ENCODE measurements at places on chromosomes 7 and 10.

GRCh38 chr7:2140216-2141020, 92.3 kb downstream of the MAD1L1 start:
- no peak for DNase-seq

GRCh38 chr7:143248761-143249354, 14.4 kb upstream of the GSTK1 start:
- DNase-seq, result no peak

GRCh38 chr7:51335057-51335456, 18.4 kb upstream of the COBL start:
- no peak for DNase-seq

DNA sequence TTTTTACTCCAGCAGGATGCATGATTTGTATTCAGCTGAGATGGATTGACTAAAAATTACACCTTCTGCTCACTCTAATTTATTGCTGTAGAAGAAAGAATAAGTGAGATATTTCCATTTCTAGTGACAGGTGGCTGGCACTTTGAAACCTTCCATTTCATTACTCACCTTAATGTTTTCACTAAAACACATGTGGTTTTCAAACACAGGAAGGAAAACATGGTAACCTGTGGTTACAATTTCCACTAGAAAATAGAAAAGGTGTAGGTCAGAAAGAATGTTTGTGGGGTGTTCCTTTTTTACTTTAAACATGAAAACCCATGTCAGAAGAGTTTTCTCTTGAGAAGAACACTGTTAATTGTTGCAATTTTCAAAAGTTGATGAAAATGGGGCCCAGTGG, 12.0 kb upstream of the PRKCQ start:
- DNase-seq, result no peak

DNA sequence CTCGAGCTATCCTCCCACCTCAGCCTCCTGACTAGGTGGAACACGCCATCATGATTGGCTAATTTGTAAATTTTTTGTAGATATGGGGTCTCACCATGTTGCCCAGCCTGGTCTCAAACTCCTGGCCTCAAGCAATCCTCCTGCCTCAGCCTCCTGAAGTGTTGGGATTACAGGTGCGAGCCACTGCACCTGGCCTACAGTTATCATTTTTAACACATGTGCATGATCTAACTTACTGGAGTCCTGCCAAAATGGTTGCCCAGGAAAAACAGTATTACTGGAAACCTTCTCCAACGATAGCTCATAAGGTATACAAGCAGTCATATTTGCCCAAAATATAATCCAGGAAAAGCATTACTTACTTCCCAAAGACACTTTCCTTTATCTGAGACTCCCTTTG, 20.2 kb downstream of the MRPL32 start:
- no peak for DNase-seq

DNA sequence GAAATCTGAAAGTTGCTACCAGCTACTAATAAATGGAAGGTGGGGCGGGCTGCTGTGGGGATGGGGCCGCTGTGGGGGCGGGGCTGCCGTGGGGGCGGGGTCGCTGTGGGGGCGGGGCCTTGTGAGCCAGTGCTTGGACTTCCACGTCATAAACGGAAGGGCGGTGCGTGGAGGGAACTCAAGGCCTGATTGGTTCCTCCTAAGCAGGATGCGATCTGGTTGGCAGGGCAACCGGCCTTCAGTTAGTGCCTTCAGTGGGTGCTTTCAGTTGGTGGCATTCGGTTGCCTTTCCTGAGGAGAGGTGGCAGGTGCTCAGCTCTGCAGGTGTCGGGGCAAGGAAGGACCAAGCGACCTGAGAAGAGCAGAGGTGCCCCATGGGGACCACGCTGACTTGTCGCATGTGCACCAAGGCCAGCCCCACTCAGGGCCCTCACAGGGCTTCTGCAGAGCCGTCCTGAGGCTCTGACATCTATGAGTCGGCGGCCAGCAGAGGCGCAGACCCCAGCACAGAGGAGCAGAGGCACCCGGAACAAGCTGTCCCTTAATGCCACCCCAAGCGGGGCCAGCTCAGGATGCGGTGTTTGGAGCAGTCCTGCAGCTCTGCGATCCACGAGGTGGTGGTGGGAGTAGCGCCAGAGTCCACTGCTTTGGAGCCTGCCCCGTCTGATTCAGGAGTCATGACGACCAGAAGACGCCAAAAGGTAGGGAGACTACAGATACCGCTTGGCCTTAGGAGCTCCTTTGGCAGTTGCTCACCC, 54.4 kb upstream of the PDSS1 start:
- no peak for DNase-seq

DNA sequence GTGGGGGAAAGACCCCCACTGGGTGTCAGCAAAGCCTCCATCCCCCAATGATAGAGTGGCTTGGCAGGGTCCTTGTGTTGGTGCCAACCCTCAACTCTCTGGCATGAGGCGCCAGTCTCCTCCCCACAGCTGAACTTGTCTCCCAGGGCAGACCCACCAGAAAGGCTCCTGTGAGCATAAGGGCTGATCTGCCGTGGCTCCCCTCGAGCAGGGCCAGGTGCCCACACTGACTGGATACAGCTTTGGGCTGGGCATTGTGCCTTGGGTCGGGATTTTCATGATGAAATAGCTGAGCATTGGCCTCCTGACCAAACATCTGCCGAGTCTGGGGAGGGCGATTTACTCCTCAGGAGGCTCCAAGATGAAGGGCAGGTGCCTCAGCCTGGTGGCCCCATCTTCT, 68.1 kb upstream of the NPTX2 start:
- DNase-seq, result no peak
